ENCODE measurements at places on chromosomes 7 and 10.

DNA sequence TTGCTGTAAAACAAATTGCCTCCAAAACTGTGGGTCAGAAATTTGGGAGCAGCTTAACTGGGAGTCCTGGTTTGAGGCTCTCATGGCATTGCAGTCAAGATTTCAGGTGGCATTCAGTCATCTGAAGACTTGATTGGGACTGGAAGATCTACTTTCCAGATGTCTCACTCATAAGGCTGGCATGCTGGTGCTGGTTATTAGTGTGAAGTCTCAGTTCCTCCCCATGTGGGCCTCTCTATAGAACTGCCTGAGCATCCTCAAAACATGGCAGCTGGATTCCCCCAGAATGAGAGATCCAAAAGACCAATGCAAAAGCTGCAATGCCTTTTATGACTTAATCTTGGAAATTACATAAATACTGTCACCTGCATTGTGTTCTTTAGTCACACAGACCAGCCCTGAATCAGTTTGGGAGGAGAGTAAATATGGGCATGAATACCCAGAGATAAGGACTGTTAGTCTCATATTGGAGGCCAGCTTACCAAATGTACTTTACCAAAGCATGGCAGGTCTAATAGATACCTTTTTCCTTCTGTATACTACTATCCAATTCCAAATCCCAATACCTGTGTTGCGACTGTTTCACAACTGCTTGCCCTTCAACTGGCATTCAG, 6.5 kb upstream of the HERPUD2 start:
- no peak for DNase-seq

DNA sequence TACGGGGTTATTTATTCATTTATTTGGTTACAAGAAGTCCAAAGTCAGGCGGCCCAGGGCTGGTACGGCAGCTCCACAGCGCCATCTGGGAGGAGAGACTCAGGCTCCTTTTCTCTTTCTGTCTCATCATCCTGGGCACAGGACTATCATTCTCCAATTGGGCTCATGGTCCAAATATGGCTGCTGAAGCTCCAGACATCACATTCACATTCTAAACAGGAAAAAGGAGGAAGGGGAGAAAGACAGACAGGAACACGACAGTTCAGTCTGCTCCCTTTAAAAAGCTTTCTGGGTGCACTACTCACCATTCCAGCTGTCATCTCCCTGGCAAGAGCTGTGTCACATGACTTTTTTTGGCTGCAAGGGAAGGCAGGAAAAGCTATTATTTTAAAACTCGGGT, 74.4 kb upstream of the PDZD8 start:
- no peak for DNase-seq

DNA sequence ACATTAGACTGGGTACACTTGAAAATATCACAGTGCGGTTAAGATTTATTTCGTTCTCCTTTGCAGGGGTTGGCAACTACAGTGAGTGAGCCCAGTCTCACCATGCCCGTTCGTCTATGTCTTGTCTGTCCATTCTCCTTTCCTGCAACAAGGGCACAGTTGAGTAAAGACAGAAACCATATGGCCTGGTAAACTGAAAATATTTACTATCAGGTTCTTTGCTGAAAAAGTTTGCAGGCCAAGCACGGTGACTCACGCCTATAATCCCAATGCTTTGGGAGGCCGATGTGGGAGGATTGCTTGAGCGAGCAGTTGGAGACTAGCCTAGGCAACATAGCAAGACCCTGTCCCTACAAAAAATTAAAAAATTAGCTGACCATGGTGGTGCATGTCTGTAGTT, 11.4 kb upstream of the KCTD7 start:
- no peak for DNase-seq

- no peak for DNase-seq
Observed at GRCh38 chr7:68063171-68063570, 1066.5 kb downstream of the TYW1 start.

- no peak for DNase-seq
Observed at GRCh38 chr7:47950714-47951113, 2.4 kb upstream of the PKD1L1 start.

GRCh38 chr7:150481186-150481920, 30.9 kb downstream of the GIMAP8 start:
- DNase-seq = no peak

DNA sequence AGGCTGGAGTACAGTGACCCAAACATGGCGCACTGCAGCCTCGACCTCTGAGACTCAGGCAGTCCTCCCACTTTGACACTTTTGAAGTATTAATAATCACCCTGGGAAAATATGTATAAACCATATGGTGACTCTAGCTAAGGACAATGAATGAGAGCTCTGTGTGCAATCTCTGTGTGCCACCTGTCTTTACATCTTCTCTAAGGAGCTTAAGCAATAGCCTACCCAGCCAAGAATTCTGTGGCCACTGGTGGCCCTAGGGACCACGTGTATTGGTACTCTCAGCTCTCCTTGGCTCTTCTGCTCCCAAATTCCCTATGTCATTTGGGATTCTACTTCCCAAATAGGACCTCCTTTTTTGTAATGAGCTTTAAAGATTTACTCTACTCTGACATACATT, 23.7 kb downstream of the FGF8 start:
- no peak for DNase-seq

- DNase-seq = no peak
Observed at GRCh38 chr7:87341441-87341840, 4.0 kb upstream of the CROT start.
